ENCODE measurements at places on chromosomes 6 and 20.

- no peak for DNase-seq
These were observed 18.4 kb downstream of the TRAM2 start for GRCh38 chr6:52558266-52559000.

- peak; percentile 45 for DNase-seq
These were observed 21.1 kb downstream of the RTN4IP1 start for GRCh38 chr6:106608080-106608668.

- no peak for DNase-seq
These were observed 14.7 kb upstream of the TNFAIP3 start for GRCh38 chr6:137852346-137852745.

DNA sequence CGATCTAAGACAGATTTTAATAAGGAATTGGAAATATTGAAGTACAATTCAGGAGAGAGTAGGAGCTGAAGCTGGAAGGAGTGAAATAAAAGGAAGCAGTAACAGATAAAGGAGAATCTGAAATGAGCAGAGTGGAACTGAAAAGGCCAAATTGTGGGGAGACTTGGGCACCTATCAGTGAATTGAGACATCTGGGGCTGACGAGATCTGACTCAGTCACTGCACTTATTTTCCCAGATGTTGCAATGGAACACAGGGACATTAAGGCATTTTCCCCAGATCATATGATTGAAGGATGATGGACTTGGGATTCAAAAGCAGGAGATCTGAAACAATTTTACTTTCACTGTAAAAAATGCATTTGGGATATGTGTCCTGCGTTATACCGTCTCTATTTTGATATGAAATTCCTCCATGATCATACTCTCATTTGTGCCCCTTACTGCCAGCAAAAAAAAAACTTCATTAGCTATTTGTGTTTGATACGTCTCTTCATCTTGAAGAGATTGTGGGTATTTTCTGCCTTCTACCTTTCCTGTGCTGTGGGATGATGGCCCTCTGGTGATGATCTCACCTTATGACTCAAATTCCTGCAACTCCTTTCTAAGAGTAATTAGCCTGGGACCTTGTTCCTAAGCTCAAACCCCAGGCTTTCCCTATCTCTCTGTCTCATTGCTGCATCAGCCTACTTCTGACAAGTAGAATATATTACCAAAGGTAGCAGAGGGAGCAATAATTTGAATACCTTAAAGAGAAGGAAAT, 278.5 kb upstream of the MAN1A1 start:
- no peak for DNase-seq

- no peak for DNase-seq
These were observed 9.9 kb downstream of the BCL2L1 start for GRCh38 chr20:31712564-31713311.

DNA sequence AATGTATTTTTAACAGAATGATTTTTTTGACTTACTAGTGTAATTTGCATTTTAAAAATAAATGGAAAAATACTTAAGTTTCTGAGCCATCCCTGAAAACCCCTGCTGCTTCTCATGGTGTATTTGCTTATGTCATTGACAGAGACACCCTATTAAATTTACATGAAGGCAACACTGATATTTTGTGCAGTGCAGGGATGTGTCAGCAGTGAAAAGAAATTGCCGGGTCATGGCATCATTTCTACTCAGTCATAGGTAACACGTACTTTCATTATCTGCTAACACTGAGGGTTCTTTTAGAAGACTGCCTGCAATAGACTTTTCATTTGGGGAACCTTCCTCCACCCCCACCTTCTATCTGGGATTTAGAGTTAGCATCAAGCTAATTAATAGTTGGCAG, 136.7 kb upstream of the RNF217 start:
- DNase-seq = no peak

GRCh38 chr20:48877304-48877703, 44.2 kb upstream of the ARFGEF2 start:
- DNase-seq = peak; percentile 36

GRCh38 chr20:1671891-1672669, 14.5 kb upstream of the SIRPG start:
- DNase-seq = no peak

GRCh38 chr20:19758501-19759331, 658 bp downstream of the RIN2 start:
- DNase-seq = peak; percentile 30

- DNase-seq = no peak
These were observed 5.6 kb upstream of the RAMACL start for GRCh38 chr6:166591961-166592520.

DNA sequence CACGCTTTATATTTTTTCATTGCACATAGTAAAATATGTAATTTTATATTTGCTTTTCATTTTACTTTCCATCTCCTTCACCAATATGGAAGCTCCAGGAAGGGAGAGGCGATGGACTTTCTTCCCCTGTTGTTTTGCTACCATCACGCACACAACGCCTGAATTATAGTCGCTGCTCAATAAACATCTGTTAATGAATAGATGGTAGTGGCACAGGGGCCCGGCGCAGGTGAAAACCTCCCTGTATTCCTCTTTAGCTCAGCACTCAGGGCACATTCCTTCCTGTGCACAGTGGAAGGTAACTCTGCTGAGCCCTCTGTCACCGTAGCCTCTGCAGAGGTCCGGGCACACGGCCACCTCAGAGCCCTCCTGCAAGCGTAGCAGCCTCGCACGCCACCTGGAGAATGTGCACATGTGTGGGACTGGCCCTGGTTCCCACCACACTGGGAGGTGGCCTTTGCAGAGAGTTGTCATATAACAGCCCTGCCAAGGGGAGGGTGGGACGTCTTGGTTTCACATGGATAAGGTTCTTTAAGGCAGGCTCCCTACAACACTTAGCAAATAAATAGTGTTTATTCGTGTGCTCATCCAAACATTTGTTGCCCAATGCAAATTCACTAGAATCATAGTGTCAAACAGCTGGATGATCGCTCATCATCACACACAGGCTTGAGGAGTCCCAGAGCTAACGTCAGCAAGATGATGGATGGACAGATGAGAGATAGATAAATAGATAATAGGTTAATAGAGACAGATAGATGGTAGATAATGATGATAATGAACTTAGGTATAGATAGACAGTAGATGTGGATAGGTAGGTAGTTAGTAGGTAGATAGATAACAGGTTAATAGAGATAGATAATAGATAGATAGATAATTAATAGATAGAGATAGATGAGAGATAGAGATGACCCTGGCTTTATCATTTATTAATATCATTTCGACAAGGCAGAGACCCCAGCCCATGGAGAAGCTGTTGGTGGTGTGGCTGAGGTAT, 32.3 kb upstream of the AFDN start:
- DNase-seq = no peak

- no peak for DNase-seq
These were observed 28.8 kb downstream of the PTPRT start for GRCh38 chr20:43160941-43161340.

DNA sequence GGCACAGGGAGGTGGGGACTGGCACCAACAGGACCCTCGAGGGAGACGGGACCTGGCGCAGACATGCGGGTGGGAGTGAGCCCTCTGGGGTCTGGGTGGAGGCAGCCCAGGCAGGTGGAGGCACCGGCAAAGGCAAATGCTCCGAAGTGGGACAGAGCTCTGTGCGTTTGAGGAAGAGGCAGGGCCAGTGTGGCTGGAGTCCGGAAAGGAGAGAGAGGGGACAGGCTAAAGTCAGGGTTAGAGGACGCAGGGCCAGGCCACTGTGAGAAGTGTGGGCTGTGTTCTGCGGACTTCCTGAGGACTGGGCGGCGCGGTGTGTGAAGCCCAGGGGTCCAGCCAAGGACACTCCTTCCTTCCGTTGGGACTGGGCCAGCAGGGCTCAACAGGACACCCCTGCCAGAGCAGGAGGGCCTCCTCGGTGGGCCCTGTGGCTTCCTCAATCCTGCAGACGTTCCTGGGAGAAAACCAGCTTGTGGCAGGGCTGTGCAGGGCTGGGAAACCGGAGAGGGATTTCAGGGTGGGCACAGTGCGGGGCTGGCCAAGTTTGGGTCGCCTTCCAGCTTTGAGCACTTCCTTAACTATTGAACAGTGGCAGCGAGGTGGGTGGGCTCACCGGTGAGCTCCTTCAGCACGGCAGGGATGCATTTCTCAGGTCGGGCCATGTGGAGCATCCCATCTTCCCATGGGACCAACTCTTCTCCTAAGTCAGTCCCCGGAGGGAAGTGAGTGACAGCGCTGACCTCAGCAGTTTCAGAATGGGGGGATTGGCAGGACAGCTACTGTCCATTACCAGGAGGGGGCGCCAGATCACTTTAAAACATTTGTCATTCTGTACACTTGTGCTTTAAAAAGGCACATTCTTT, 22.5 kb downstream of the MOCS3 start:
- DNase-seq = peak; percentile 67

DNA sequence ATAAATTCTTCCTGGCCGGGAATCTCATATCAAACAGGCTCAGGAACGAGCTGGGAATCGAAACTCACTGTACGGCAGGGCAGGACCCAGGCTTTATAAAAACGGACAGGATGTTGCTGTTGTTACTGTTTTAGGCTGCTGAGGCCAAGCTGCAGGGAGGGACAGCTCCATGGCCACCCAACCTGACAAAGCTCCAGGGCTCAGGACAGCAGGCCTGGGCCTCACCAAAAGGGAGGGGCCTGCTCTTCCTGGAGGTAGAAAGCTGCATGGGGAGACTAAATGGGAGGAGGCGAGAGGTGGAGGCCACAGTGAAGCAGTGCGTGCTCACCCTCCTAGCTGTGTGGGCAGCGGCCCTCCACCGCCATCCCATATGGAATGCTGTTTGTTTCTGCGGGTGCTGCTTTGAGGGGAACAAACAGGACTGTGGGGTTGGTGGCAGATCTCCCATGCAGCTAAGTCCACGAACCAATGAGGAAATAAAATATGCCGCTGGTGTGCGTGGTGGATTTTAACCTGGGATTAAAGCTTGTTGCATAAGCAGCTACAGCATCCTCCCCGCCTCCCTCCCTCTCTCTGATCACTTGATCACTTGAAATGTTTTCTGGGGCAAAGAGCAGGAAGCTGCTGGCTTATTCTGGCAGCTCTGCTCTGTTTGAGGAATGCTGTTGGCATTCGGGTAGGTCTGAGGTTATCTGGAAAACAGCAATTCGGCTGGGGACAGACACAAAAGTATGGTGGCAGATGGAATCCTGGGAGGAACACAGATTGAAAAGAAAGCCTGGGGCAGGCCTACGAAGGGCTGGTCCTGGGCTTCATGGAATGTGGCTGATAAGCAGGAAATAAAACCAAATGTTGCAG, 2.4 kb upstream of the ZMYND8 start:
- DNase-seq = no peak

DNA sequence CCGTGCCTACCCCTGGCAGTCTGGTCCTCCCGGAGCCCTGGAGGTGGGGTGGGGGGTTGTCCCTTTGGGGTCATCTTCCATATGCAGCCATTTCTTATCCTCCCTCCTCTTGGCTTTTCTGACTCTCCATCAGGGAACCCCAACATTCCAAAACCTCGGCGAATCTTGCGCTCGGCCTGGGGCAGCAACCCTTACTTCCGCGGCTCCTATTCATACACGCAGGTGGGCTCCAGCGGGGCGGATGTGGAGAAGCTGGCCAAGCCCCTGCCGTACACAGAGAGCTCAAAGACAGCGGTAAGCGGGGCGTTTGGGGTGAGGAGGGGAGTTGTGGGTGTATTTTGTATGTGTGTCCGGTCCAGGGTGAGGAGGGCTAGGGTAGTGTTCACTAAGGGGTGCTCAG, 168.0 kb upstream of the RNF24 start:
- DNase-seq = no peak

GRCh38 chr6:34319471-34319885, 70.7 kb upstream of the SMIM29 start:
- no peak for DNase-seq

DNA sequence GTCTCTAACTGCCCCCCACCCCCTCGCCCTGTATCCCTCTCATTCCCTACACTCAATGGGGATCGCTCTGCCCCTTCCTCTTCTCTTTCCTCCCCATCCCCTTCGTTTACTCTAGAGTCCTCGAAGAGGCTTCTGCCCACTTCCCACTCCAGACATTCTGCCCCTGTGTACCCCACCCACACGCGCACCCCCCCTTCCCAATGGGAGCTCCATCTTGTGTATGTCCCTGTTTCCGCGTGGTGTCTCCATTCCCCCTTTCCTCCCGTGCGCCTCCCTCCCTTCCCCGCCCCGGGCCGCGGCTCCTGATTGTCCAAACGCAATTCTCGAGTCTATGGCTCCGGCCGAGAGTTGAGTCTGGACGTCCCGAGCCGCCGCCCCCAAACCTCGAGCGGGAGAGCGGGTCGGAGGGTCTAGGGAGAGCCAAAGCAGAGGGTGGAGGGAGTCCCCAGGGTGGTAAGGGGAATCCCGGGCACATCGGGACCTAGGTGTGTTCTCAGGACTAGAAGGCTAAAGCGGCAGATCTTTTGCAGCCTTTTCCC, 679 bp upstream of the RING1 start:
- peak; percentile 41 for DNase-seq

DNA sequence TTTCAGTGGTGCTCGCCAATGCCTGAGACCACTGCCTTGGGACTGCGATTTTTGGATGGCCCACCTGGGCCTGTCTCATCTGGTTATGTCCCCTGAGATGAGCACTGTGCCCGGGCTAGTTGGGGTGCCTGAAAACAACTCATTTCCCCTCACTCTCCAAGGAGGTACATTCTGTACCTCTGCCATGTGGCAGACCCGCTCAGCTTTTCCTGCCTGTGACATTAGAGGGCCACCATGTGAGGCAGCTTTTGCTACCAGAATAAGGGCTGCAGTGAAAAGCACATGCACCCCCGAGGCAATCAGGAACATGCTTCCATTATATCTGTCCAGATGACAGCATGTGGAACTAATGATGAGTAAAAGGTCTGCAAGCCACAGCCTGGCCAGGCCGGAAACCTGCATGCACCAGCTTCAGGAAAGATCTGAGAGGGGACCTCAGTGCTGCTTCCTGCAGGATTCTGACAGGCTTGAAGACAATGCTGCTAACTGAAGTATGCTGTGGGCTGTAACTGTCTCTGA, 11.3 kb upstream of the SRSF6 start:
- DNase-seq = no peak

GRCh38 chr6:118529756-118530155, 18.3 kb upstream of the PLN start:
- DNase-seq = no peak

GRCh38 chr6:17904491-17905120, 82.8 kb downstream of the KIF13A start:
- no peak for DNase-seq

GRCh38 chr6:104413767-104414166, 446.0 kb downstream of the HACE1 start:
- no peak for DNase-seq

- DNase-seq = no peak
These were observed 3.6 kb downstream of the GHRH start for GRCh38 chr20:37257988-37258387.

GRCh38 chr6:15276036-15276985, 30.4 kb downstream of the JARID2 start:
- no peak for DNase-seq

- DNase-seq = no peak
These were observed 42.5 kb upstream of the TLDC2 start for GRCh38 chr20:36833275-36834020.
